Liver (tissue), 10 donors: ENCODE measurements at places on chromosomes 5 and 9.

DNA sequence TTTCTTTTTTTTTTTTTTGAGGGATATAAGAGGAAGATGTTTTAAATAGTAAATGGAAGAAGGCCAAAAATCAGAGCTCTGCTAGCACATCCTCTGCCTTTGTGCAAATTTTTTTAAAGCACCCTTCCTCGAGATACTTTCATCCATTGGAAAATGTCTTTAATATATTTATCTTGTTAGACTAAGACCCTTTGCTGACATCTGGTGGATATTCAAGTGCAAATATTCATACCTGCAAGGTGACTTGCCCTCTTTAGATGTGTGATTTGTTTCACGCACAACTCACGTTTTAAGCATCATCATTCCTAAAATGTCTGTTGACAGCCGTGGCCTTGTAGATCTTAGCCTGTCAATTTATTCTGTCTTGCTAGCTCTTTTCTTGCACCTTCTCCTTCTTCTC lies 258.5 kb downstream of the AGTPBP1 start:
- DNase-seq = no peak

DNA sequence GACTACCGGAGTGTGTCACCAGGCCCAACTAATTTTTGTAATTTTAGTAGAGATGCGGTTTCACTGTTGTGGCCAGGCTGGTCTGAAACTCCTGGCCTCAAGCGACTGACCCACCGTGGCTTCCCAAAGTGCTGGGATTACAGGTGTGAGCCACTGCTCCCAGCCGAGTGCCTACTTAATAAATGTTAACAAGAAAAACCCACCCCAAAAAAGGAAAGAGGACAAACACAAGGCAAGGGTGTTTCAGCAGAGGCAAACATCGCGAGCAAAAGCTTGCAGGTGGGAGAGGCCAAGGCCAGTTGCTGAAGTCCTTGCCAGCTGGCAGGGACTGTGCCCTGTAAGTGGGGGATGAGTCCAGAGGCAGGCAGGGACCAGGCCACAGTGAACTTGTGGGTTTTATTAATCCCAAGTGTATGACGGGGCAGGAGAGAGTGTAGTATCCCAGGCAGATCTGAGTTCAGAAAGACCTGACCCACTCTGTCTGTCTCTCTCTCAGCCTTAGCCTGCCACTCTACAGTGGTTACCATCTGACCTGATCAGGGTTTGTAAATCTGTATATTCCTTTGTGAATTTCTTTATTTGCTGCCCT lies 6.4 kb upstream of the FPGS start:
- no peak for DNase-seq

GRCh38 chr9:128727640-128728248 lies 3.8 kb upstream of the ZDHHC12 start:
- no peak for DNase-seq

DNA sequence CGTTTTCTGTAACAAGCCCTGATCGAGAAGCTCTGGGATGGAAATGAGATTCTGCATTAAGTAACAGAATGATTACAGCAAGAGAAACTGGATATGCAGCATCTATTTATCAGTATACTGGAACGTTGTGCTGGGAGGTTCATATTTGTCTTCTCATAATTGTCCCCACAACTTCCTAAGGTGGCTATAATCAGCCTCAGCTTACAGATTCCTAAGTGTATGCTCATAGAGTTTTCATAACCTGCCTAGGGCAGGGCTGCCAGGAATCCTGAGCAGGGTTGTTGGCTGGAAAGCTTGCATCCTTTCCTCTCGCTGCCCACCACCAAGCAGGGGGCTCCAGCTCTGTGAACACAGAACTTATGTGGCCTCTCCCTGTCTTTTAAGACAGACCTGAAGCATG lies 70.2 kb downstream of the FNBP1 start:
- no peak for DNase-seq

DNA sequence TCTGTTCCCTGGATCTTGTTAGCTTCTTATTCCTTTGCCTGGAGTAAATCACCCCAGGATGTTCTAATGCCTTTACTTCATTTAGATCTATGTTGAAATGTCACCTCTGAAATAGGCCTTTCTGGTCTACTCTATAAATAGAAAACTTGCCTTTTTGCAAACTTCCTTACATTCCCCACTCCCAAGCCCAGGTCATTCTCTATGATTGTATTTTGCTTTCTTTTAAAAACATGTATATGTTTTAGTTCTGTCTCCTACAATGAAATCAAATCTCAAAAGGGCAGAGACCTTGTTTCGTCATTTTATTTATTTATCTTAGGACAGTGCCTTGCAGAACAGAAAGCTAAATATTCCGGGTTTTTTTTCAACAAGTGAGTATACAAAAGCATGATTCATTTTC lies 1657.7 kb upstream of the C9orf72 start:
- DNase-seq = no peak

DNA sequence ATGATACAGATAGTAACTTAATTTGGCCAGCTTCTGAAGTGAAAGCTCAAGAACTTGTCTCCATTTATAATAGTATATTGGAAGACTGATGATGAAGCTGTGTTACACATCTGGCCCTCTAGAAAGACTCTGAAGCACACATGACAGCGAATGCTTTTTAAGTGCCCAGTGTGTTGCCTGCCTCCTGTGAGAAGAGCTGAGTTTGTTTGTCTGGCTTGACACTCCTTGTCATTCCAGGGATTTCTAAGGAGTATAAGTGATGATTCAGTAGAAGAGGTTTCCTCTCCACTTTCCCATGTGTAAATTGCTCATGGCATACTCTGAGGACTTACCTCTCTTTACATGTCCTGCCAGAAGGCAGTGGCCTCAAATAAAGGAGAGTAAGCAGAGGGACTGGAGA lies 30.4 kb upstream of the LRRTM2 start:
- no peak for DNase-seq

- DNase-seq = no peak
Observed at GRCh38 chr5:126384985-126385384, 38.2 kb upstream of the GRAMD2B start.

DNA sequence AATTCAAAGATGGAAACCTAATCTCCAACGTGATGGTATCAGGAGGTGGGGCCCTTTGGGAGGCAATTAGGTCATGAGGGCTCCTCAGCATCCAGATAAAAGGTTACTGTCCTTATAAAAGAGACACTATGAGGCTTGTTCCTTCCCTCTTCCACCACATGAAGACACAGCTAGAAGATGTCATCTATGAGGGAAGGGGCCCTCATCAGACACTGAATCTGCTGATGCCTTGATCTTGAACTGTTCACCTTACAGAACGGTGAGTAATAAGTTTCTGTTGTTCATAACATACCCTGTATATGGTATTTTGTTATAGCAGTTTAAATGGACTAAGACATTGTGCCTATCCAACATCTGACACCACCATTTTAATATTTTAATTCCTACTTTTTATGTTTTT lies 19.7 kb upstream of the CCNH start:
- no peak for DNase-seq

GRCh38 chr9:14251154-14252071 lies 62.5 kb downstream of the NFIB start:
- no peak for DNase-seq

GRCh38 chr5:151627650-151628049 lies 36.5 kb upstream of the FAT2 start:
- DNase-seq = no peak
